Left colon (tissue), 2 donors: ENCODE measurements at places on chromosomes 6 and 20.

DNA sequence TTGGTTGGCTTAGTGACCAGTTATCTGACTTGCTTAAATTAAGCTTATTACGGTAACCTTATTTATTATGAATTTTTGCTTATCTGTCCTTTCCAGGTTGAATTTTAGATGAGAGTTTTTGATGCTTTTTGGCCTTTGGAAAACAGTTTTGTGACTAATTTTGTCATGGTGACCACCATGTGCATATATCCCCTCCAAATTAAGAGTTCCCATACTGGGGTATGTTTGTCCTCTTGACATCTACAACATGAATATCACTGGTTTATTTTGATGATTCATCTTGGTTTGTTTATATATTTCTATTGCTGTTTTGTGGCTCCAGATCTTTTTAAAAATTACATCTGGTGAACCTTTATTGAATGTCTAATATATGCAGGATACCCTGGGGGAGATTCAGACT, 61.4 kb downstream of the PHF20 start:
- DNase-seq = no peak

- no peak for DNase-seq
Observed at GRCh38 chr20:2122936-2123335, 21.3 kb downstream of the STK35 start.

GRCh38 chr20:59728722-59729430, 124.5 kb downstream of the PHACTR3 start:
- DNase-seq = no peak

- DNase-seq = no peak
Observed at GRCh38 chr6:118632359-118632758, 19.0 kb downstream of the CEP85L start.

DNA sequence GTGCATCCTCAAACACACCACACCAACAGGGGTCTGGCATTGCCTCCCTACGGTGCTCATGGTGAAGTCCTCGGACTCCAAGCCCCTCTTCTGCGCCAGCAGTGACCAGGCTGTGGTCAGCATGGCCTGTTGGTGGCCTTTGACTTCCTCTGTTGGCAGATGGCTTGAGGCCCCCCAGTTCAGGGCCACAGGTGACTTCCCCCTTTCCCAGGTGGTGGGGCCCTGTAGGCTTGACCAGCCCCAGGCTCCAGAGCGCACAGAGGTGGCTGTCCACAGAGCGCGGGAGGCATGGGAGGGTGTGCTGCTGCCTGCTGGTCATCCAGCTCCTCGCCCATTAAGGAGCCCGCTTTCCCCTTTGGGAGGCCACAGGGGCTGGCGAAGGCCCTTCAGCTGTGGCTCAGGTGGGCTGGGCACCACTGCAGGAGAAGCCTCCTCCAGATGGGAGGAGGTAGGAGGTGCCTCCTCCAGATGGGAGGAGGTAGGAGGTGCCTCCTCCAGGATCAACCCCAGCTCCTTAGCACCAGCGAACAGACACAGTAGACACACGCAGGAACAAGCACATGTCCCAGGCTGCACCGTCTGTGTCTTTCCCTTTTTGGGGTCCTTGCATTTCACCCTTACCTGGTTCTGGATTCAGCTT, 52.1 kb upstream of the BHLHE23 start:
- DNase-seq = no peak

GRCh38 chr20:53692465-53693067, 98.9 kb upstream of the ZNF217 start:
- peak; percentile 24 for DNase-seq

DNA sequence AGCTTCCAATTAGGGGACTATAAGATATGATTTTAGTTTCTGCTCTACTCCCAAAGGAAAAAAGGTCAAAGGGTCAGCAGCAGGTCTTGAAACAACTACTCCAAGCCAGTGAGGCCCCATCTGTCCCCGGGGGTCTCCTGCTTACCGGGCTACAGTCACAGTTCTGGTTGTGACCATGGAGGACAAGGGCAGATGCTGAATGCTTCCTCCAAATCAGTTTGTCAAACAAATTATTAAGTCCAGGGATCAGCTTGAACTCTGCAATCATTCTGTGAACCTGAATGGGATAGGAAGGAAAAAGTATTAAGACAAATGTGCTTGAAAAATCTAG, 60.2 kb downstream of the MYH7B start:
- no peak for DNase-seq

GRCh38 chr20:815914-816606, 17.5 kb upstream of the FAM110A start:
- no peak for DNase-seq

GRCh38 chr20:37529214-37529967, 1.7 kb upstream of the BLCAP start:
- DNase-seq = no peak

DNA sequence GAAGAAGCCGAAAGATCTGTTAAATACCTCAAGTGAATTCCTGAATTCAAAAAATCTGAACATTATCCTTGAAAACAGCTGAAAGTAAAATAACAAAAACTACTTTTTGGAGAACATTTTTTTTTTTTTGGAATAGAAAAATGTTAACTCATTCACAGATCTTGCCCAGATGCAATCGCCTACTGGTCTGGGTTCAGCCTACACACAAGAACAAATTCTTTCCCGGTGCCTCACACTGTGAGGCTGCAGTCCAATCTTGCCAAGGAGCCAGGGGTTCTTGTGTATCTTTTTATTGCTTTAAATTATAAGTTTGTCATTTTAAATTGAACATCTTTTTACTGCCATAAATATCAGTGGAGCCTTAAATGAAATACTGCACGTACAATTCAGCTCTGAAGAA, 41.2 kb upstream of the TMEM200A start:
- DNase-seq = no peak

DNA sequence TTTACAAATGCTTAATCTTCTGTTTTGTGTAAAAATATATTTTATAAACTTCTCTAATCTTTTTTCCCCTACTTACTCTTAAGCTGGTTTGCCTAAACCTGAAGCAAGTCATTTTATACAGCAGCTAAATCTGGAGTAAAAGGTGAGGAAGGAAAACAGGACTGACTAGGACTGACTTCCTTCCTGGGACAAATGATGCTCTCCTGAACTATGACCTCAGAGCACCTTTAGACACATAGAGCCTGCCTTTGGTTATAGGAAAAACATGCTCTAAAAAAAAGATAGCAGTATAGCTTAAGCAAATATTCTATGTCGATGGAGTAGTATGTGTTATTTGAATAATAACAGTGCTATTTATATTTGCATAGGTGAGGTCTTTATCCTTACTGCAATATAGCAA, 21.5 kb upstream of the ADGRG6 start:
- no peak for DNase-seq

DNA sequence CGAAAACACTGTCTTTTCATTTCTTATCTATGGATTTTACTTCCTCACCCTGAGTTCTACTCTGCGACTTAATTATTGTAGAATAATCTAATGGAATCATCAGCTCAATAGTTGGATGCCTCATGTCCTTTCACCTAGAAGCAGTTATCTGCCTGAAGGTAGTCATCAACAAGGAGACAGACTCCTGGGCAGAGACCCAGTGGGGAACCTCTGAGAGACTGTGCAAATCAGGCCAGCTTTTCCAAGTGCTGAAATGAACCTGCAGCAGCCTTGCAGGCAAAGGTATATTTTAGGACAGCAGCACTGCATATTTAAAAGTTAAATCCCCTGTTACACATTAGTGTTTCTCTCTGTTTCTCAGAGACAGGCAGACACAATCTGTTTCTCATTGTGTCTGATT, 99.7 kb upstream of the STMND1 start:
- no peak for DNase-seq

- DNase-seq = no peak
Observed at GRCh38 chr6:113111550-113111949, 745.6 kb upstream of the MARCKS start.

GRCh38 chr6:132494954-132495353, 18.0 kb downstream of the STX7 start:
- DNase-seq = no peak

GRCh38 chr6:15512126-15512525, 150.7 kb downstream of the DTNBP1 start:
- DNase-seq = no peak

DNA sequence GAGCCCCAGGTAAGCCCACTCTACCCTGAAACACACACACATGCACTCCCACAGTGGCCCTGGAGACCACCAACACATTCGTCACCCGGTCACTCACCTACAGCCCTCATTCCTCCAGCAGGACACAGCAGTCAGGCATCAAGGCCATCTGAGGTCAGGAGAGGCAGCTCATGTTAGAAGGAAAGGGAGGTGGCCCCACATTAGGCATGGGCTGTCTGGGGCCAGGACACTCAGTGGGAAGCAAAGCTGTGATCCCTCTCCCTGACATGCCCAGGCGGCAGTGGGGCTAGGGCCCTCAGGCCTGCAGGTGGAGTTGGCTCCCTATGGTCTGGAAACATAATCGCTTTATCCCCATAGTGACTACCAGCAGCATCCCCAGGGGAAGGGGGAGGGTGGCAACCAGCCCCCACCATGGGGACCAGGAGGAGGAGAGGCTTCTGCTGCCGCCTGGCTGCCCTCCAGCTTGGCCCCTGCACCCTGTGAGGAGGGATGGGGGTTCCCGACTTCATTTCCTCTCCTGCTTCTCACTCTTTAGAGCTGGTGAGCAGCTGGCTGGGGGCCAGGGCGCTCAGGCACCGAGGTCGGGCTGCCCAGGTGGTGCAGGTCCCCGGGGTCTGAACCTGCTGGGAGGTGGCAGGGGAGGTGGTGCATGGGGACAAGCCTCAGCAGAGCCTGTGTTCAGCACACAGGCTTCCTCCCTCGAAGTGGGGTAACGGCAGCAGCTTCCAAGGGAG, 76.6 kb upstream of the CST7 start:
- DNase-seq = no peak

GRCh38 chr6:32819729-32820128, 2.9 kb upstream of the HLA-DOB start:
- DNase-seq = no peak

DNA sequence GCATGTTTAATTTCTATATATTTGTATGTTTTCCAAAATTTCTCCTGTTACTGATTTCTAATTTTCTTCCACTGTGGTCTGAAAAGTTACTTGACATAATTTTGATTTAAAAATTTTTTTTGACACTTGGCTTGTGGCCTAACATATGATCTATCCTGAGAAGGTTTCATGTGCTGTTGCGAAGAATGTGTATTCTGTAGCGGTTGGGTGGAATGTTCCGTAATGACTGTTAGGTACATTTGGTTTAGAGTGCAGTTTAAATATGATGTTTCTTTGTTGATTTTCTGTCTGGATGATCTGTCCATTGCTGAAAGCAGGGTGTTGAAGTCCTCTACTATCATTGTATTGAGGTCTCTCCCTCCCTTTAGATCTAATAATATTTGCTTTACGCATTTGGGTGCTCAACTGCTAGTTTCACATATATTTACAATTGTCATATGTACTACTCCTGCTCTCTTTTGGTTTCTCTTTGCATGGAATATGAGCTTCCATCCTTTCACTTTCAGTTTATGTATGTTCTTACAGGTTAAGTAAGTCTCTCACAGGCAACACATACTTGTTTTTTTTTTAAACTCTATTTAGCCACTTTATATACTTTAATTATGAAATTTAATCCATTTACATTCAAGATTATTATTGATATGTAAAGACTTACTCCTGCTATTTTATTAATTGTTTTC, 19.5 kb upstream of the EDN1 start:
- DNase-seq = no peak

- no peak for DNase-seq
Observed at GRCh38 chr6:158211273-158212055, 43.3 kb downstream of the GTF2H5 start.

GRCh38 chr20:48259456-48259855, 474.2 kb upstream of the SULF2 start:
- no peak for DNase-seq

GRCh38 chr6:56230976-56231566, 16.3 kb downstream of the COL21A1 start:
- no peak for DNase-seq

DNA sequence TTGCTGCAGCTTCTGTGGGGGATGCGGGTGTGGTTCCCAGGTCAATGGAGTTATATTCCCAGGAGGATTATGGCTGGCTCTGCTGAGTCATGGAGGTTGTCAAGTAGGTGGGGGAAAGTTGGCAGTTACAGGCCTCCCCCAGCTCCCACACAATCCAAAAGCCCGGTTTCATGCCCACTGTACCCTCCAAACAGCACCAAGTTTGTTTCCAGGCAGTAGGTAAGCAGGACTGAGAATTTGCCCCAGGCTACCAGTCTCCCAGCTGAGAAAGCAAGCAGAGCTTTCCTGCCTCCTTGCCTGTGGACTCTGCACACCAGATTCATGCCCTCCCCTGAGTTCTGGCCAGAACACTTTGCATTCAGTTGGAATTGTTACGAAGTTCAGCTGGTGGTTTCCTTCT, 578.2 kb downstream of the MEI4 start:
- no peak for DNase-seq

DNA sequence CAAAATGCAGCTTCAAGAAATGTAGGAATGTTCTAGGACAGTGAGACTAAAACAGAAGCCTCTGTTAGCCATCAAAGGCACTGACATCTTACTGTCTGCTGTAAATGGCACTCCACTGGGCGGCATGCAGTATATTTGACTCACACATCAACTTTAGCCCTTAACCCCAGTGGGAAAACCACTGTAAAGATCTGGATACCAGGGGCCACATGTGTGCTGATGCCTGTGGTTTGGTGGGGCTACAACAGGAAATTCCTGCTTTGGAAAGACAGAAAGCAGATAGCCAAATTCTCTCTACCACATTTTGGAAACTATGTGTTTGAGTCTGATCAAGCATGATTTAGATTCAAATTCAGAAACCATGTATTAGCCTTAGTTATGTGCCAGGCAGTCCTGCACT, 4.3 kb downstream of the PFDN4 start:
- no peak for DNase-seq

DNA sequence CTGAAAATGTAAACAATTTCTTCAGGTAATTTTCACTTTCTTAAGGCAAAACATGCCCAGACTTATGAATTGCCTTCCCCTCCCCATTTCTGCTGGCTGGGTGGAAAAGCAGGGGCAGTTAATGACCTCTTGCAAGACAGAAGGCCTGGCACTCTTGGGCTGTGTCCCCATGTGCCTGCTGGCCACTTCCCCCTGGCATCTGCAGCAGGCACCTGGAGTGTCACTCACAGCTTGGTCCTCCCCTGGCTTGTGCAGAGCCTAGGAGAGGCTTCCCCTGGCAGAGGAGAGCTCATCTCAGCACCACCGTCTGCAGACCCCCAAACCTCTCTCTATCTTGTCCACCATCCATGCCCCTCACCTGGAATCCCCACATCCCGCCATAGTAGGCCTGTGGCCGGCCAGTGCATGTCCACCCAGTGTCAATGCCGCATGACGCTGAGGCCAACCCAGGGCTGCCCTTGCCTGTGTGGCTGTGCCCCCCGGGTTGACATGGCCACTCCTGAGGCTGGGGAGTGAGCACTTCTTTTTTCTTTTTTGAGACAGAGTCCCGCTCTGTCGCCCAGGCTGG, 83.5 kb upstream of the SLC22A23 start:
- no peak for DNase-seq

DNA sequence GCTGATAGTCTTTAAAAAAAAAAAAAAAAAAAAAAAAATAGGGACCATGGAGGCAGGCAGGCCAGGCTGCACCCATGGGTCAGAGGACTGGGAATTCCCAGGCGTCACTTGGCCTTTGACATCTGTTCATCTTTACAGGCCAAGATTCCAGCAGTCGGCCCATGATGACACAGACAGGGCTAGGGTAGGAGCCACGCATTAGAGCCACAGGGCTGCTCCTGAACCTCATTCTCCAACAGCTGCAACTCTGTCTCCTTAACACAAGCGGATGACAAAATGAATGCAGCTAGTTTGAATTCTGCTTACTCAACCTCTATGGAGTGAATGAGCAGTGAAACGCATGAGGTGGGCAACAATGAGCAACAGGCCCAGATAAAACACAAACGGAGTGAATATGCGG, 126.4 kb downstream of the LY86 start:
- no peak for DNase-seq
